ENCODE measurements at places on chromosomes 3 and 15.

GRCh38 chr15:51496246-51496645 is 126.3 kb downstream of the DMXL2 start:
- no peak for DNase-seq

- no peak for DNase-seq
Measured at GRCh38 chr3:73465926-73466325, 158.8 kb downstream of the PDZRN3 start.

- no peak for DNase-seq
Measured at GRCh38 chr3:123595396-123596180, 10.7 kb upstream of the HACD2 start.

DNA sequence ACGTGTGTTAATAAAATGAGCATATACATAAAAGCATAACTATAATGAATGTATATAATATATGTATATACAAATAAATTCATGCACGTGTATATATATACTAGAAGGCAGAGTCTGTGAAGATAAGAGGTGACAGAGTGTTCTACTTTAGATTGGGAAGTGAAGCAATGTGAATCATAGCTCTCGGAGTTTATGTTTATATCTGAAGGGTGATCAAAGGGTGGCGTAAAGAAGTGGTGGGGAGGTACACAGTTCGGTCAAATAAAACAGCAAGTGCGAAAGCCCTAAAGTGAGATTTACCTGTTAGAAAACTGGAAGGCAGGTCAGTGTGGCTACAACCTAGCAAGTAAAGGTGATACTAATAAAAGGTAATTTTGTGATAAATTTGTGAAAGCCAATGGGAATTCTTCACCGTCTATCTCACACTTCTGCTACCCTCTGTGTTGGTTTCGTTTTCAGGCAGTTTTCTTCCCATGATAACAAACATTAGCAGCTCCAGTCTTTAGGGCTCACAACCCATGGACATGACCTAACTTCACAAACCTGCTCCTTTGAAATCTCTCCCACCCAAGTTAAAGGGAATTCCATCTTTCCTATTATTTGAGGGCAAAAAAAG is 46.7 kb upstream of the BCHE start:
- no peak for DNase-seq

- DNase-seq = no peak
Measured at GRCh38 chr3:124976383-124976782, 41.8 kb upstream of the MUC13 start.

GRCh38 chr3:100184948-100185570 is 70.8 kb upstream of the FILIP1L start:
- peak; percentile 45 for DNase-seq

GRCh38 chr3:4752201-4753072 is 226.8 kb upstream of the BHLHE40 start:
- peak; percentile 99 for DNase-seq

GRCh38 chr3:196044513-196044912 is 37.4 kb downstream of the TFRC start:
- DNase-seq = no peak

GRCh38 chr15:52876991-52877663 is 87.0 kb upstream of the ONECUT1 start:
- no peak for DNase-seq

DNA sequence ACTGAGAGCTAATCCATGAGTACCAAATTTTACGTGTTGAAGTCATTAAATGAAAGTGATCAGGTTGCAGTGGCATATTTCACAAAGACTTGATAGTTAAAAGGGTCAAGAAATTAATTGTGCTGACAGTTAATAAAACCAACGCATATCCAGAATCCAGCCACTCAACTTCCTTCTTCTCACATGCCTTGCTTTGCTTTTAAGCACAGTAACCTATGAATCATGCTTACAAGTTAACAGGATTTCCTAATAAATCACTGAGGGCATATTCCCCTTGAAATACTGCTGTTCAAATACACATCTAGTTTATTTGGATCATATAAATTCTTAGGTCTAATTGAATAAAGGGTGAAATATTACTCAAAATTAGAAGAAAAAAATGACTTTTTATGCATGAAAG is 801.5 kb upstream of the EPHA6 start:
- DNase-seq = no peak

DNA sequence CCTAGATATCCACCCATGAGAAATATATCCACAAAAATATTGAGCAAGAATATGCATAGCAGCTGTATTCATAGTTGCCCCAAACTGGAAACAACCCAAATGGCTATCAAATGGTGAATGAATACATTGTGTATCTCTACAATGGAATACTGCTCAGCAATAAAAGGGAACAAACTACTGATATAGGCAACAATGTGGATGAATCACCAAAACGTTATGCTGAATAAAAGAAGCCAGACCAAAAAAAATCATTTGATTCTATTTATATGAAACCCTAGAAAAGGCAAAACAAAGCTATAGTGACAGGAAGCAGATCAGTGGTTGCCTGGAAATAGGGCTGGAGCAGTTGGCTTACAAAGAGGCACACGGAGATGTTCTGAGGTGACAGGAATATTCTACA is 15.5 kb upstream of the CMTM7 start:
- no peak for DNase-seq
